GM06990 (cell line): ENCODE measurements at places on chromosomes 7 and 10.

DNA sequence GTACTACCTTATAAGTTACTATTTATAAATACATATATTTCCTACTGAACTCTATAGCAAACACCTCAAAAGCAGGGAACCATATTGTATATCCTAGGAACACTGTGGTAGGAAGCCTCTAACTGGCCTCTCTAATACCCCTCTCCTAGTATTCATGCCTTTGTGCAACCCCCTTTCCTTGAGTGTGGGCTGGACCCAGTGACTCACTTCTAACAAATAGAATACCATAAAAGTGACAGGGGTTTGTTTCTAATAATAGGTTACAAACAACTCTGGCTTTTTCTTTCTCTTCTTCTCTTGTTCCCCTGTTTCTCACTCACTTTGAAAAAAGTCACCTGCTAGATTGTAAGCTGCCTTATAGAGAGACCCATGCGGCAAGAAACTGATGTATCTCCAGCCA, 51.6 kb upstream of the MACC1 start:
- DNase-seq: no peak

DNA sequence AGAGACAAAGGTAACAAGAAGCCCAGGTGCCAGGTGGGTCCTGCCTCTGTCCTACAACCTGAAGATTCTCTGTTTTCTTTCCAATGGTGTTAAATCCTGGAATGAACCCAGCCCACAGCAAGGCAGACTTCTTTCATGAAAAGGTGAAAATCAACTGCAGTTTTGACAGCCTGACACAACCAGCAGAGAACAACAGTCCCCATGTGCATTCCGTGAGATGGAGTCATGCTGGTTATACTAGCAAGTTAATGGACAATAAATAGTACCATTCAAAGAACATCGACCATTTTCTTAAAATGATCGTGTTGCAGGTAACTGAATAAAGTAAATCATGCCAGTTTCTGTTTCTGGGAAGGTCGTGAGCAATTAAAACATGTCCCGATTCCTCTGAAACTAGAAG, 131.5 kb downstream of the SFMBT2 start:
- no peak for DNase-seq

- no peak for DNase-seq
Measured at GRCh38 chr7:146375170-146375569, 258.6 kb downstream of the CNTNAP2 start.

GRCh38 chr10:75208181-75208580, 2.4 kb upstream of the VDAC2 start:
- DNase-seq: no peak

DNA sequence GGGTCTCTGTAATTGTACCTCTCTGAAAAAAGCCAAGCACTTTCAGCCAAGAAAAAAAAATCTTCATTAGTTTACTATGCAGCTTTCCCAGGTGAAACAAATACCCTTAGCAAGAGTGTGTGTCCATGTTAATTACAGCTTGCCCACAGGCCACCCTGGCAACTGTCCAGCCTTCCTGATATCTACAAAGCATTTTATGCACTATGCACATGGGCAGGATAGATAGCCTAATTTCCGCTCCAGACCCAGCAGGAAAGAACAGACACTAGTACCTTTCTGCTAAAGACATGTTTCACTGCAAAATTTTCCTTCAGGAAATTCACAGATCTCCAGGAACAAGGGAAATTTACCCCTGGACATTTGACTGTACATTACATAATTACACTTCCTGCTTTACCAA, 24.4 kb downstream of the CACNA2D1 start:
- no peak for DNase-seq

DNA sequence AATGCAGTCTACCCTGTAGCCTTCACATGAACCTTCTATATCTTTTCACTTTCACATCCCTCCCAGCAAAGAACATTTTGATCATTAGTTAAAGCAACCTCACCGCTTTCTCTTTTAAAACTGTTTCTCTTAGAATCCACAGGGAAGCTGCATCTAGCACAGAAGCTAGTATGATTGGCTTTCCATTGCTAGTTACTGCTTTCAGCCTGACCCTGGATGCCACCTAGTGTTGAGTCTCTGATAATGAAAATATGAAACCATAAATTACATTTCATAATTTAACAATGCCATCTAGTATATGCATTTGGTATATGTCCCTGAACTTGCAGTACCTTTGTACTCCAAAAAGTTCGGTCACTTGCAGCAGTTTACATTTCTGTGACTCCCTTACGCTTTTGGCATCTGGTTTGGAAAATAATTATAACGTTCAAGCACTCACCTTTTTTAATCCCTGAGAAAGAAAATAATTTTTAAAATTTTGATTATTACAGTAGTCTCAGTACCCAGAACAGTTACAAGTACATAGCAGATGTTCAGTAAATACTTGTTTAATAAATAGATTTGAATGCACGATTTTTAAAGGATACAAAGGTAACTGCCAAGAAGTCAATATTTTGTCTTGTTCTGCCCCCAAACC, 22.7 kb downstream of the CISD1 start:
- DNase-seq: no peak

DNA sequence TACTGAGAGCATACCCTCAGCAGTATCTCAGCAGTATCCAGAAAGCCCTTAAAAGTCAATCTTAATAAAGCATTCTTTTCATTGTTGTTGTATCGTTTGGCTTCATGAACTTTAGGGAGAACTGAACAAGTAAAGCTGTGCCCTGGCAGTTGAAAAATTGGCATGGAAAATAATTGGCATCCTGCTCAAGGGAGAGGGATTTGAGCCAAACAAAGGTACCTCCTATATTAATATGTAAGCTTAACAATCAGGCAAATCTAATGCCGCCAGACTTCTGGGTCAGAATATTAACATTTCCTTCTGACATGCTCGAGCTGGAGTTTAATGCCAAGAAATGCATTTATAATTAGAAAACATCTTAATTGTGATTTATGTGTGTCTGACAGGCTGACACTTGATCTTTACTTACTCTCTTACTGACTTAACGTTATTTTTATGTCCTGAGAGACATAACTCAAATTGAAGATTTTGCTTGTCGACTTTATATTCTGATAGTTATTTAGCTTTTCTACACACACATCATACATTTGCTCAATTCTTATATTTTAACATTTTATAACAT, 42.1 kb upstream of the PCDH15 start:
- DNase-seq: no peak

- no peak for DNase-seq
Measured at GRCh38 chr7:34928052-34928451, 109.2 kb downstream of the DPY19L1 start.

DNA sequence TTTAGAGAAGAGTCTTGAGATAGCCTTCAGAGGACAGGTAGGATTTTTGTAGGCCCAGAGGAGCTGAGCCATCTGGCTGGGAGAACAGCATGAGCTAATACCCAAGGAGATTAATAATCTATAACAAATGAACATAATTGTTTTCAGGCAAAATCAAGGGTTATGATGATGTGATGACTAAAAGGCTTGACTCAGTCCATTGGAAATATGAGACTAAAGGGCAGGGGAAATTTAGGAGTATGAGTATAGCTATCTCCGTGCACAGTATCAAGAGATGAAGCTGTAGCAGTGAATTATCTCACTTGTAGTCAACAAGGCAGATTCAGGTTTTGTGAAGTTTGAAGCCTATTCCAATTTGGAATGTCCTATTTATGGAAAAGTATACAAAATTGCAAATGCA, 40.1 kb downstream of the CSTF2T start:
- no peak for DNase-seq

GRCh38 chr7:45979275-45980180, 58.5 kb upstream of the IGFBP3 start:
- no peak for DNase-seq

DNA sequence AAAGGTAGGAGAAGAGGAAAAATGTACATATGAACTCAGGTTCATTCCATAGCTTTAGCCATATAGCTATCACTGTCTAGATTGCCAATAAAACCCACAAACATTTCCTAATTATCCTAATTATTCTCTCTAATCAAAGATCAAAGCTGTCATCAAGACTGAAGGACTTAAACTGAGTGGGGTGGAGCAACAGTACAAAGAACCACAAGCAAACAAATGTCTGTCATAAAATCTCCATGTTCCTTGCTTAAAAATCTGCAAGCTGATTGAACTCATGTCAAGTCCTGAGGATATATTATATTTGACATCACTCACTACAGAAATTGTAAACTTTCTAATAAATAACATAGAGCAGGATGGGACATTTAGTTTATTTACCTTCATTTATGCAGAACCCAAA, 315.9 kb downstream of the SNX13 start:
- no peak for DNase-seq

- no peak for DNase-seq
Measured at GRCh38 chr10:69512901-69513300, 60.3 kb downstream of the NEUROG3 start.
